ENCODE measurements at places on chromosomes 1 and 21.

DNA sequence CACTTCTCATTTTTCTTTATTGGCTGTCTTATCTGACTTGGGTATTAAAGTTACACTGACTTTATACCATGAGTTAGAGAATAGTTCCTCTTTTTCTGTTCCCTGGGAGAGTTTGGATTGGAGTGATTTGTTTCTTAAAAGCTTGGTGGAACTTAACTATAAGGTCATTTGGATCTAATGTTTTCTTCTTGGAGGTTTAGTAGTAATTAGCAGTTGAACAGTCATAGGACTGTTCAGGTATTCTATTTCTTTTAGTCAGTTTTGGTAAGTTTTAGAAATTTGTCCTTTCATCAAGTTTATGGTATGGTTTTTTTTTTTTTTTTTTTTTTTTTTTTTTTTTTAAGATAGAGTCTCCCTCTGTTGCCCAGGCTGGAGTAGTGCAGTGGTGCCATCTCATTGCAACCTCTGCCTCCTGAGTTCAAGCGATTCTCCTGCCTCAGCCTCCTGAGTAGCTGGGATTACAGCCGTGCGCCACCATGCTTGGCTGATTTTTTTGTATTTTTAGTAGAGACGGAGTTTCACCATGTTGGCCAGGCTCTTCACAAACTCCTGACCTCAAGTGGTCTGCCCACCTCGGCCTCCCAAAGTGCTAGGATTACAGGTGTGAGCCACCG, 6.3 kb downstream of the TTC3 start:
- DNase-seq = no peak

- DNase-seq = no peak
These were observed 16.4 kb upstream of the TARBP1 start for GRCh38 chr1:234495231-234495990.

DNA sequence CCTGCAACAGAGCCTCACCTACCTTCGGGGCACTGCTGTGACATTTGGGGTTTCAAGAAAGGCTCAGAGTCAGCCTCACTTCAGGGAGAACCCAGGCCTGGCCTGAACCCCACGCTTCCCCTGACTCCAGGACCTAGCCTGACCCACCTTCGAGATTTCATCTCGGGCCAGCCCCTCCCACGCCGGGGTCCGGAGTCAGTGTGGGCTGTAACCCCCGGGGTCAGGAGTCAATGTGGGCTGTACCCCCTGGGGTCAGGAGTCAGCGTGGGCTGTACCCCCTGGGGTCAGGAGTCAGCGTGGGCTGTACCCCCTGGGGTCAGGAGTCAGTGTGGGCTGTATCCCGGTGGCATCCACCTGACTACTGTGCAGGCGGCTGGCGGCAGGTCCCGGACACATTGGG, 183.0 kb upstream of the RAB4A start:
- DNase-seq = no peak

GRCh38 chr1:35030338-35030737, 1.4 kb downstream of the ZMYM6 start:
- DNase-seq = no peak

- no peak for DNase-seq
These were observed 203.9 kb upstream of the PROX1 start for GRCh38 chr1:213783893-213784292.

GRCh38 chr21:40841524-40842196, 5.3 kb downstream of the DSCAM start:
- peak; percentile 88 for DNase-seq

DNA sequence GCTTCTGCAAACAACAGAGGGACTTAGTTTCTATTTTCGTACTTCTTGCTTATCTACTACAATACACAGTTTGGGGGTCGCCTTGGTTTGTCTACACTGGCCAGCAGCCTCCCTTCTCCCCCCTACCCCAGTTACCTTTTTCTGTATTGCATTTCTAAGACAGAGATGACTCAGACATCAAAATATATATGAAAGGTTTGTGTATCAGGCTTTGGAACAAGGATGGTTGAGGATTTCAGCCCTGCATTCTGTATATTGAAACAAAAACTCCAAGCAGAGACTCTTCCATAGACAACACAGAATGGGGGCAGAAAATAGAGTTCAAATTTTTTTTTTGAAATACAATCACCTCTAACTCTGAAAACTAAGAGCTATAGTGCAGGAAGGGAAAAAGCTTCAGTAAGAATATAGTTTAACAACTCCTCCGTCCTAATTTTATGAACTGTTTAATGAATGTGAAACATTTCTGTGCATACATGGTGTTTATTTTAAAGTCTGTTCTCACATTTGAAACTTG, 1.9 kb downstream of the SAMD13 start:
- no peak for DNase-seq

DNA sequence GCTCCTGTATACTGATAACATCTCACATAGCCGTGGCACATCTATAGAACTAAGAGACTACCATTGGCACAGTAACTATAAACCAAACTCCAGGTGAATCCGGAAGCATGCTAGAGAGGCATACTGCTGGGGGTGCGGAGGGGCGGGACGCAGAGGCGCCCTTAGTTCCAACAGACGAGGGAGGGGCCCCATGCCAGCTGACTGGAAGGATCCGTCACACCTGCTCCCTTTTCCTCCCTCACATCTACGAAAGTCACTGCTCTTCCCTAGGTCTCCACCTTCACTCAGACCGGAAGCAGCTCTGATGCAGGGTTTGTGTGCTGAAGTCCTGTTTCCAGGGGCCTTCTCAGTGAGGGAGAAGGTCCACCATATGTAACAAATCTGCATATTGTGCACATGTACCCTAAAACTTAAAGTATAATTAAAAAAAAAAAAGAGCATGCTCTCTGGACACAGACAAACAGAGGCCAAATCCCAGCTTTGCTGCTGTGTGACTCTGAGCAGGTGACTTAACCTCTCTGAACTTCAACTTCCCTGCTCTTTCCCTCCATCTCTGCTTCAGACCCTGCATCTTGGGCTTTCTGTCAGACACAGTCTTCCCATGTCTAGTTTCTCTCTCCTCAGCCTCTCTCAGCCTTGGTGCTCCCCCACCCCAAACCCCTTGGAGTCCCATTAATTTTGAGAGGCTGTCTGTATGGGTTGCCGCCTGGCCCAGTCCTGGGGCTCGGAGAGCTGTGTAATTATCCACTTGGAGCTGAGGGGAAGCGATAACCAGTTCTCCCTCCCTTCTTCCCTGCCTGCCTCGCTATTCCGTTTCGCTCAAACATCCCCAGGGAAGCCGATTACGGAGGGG, 7.8 kb upstream of the GJB5 start:
- DNase-seq = no peak

DNA sequence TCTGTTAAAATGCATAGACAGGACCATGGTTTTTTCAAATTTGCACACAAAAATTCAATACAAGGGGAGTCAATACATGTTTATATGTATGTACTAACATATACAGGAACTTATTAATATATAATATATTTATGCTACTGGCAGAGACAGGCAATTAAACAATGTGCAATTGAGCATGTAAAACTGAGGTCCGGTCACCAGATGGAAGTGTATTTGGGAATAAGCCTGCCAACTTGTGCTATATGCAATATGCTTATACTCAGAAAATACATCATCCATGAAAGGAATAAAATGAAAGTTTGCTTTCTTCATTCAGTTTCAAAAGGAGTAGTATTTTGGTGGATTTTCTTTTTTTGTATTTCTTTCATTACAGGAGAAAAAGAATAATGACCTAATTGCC, 640.2 kb upstream of the CXADR start:
- DNase-seq = no peak

DNA sequence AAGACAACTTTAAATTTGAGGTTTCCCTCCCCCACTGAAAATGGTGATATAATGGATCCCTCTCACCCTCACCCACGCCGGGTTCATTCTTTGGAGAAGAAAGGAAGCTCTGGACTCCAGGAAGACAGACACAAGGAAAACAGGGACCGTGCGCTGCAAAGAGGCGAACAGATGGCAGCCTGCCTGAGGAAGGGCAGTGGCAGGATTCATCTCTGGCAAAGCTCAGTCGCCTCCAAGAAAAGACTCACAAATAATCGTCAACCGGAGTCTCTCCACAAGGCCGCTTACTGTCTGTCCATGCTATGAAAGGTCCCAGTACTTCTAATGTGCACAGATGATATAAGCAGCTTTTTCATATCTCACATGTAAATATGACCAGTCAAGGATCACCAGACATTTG, 110.3 kb downstream of the TIAM1 start:
- DNase-seq = no peak

- no peak for DNase-seq
These were observed 997 bp upstream of the PTPN7 start for GRCh38 chr1:202161151-202162046.

- no peak for DNase-seq
These were observed 82.0 kb upstream of the ESRRG start for GRCh38 chr1:216805233-216805632.

GRCh38 chr1:234322979-234323378, 50.3 kb upstream of the COA6 start:
- DNase-seq = peak; percentile 12

- peak; percentile 93 for DNase-seq
These were observed at the start of gene SCYL3 for GRCh38 chr1:169893645-169894423. TSS of gene SCYL3 (minus strand) at chr1:169893896. CDS start at chr1:169888840, 5,056 bp downstream.

DNA sequence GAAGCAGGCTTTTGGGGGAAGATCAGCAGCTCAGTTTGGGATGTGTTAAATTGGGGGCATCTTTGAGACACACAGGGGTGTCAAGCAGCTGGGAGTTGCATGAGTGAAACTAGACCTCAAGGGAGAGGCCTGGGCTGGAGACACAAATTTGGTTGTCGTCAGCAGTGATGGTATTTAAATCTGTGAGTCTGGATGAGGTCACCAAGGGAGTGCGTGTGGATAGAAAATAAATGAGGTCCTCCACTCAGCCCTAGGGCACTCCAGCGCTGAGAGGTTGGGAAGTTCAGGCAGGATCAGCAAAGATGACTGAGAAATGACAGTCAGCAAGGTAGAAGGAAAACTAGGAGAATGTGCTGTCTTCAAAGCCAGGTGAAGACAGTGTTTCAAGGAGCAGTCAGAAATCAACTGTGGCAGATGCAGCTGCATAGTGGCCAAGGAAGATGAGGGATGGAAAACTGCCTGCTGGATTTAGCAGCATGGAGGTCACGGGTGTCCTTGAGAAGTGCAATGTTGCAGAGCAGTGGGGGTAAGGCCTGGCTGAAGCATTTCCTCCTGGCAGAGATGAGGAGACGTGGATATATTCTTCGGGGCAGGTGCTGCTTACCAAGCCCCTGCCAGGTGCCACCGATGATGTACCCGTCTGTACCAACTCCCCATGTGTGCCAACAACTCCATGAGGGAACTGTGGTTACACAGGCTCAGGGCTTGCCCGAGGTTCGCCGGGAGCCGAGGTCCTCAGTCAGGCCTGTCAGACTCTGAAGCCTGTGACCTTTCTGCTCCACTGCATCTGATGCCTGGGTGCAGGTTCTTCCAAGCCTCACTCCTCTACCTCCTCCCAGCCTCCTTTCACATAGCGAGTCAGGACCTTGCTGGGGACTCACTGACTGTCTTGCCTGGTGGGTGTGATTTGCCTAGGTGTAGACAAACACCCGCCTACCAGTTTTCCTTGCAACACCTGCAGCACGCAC, 11.3 kb downstream of the MAP7D1 start:
- DNase-seq = no peak

DNA sequence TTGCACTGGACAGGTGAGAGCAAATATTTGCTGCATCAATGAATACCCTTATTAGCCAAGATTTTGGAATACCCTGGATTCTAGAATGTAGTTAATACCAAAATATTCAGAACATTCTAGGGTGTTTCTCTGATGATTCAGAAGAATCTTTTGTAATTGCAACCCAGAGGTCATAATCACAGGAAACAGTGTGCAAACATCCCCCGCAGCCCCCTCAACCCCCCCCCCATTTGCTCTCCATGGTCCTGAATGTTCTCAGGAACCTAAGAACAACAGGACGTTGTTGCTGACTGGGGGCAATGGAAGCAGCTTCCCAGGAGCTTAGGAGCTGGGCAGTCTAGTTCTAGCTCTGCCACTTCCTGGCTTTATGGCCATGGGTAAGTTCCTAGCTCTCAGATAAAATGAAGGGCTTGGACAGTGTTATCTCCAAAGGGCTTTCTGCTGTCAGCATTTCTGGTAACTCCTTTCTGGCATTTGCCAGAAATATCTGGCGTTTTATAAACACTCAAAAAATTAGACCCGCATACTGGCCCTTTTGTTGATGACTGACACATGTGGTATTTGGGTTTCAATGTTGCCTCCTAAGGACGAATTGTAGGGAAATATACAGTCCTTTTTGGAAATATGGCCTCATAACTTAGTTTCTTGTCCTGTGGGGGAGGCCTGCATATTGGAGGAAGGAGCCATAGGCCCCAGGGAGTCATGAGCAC, 178.6 kb downstream of the RRAGC start:
- DNase-seq = no peak
